ENCODE measurements at places on chromosomes 6 and 20.

- no peak for DNase-seq
These were observed 24.4 kb downstream of the MYLIP start for GRCh38 chr6:16153211-16153820.

GRCh38 chr6:11288065-11288464, 55.6 kb upstream of the NEDD9 start:
- no peak for DNase-seq

- no peak for DNase-seq
These were observed 67.9 kb downstream of the TCP11 start for GRCh38 chr6:35073211-35073610.

- DNase-seq, result no peak
These were observed 125.9 kb upstream of the ESR1 start for GRCh38 chr6:151681433-151682059.

DNA sequence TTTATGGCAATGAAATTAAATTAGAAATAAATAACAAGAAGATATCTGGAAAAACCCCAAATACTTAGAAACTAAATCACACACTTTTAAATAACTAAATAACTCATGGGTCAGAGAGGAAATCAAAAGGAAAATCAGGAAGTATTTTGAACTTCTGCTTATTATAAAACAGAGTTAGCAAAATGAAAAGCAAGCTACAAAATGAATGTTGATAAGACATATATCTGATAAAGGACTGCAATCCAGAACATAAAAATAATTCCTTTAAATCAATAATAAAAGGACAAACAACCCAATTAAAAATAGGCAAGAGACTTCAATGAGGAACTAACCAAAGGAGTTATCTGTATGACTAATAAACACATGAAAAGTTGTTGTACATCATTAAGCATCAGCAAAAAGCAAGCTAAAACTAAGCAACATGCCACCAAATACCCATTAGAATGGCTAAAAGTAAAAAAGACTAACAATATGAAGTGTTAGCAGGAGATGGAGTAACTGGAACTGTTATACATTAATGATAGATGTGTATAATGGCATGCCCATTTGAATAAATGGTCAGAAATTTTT, 38.9 kb upstream of the STMND1 start:
- DNase-seq, result no peak

DNA sequence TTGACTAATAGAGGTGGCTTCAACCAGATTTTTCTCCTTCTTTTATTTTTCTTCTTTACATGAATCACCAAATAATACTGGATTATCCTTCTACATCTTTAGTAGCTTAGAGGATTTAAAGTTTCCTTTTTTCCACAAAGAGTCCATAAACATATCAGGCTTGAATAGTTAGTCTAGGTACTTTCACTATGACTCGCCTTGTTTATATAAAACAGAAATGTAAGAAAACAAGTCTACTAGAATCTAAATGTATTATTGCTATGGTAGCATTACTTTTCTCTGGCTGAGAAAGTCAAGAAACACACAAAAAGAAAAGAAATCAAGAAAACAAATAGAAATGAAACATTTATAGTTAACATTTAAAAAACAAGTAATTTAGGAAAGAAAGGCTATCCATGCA, 215.2 kb downstream of the PTPRK start:
- DNase-seq, result no peak

DNA sequence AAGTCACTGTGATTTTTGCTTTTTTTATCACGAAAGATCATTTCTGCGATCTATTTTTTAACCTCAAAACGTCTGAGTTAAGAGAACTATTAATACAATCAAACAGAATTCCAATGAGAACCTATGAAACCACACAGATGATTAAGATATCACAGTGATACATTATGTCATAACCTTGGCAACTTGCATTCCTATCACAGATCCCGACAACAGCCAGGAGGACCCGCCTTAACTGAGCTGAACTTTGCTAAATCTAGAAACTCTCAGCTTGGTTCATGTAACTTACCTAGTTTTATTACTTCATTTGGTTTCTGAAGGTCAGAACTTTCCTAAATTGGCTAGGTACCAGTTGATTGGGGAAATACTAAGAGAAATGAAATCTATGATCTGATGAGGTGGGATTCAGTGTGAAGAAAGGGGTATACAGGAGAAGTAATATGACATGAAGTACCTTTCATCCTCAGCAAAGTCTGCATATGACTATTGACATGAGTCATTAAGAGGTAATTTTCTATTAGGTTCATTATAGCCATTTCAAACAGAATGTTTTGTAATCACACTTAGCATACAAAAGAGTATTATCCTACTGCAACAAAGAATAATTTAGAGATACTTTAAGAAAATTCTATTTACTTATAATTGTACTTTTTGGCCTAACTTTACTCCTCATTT, 11.2 kb downstream of the LYRM4 start:
- DNase-seq, result no peak

- no peak for DNase-seq
These were observed 1.8 kb downstream of the RALGAPA2 start for GRCh38 chr20:20710443-20711315.

- DNase-seq, result no peak
These were observed 2.7 kb upstream of the MYT1 start for GRCh38 chr20:64161356-64162238.

DNA sequence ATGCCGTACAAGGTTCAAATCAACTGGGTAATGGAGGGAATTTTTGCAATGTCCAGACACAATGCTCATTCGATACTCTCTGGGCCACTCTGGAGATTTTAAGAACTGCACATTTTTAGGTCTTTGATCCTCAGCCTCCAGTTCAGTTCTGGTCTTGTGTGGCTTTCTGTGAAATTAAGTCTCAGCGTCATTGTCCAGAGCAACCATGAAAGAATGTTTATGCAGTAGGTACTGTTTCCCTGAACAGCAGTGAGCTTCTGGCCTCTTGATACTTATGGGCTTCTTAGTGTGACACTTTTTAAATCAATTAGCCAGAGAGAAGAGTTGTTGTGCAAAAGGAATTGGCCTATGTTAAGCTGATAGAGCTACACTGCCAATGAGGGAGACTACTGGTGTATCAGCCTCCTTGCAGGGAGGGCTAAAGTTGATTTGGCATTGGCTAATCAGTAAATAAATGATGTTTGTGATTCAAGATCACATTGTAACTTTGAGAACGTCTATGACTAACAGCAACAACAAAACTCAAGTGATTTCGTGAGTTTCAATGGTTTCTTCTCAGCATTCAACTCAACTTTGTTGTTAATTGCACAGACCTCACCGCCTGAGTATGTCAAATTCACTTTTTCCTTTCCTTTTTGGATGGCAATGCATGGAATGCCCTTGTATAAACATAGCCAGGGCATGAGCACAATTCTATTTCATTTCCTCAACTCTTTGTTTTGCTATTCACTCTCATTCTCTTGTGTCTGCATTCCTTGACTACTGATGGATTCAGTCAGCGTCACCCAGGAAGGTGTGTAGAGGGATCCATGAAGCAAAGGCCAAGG, 85.1 kb downstream of the GJA1 start:
- no peak for DNase-seq

Measured in cerebellar nuclear complex (tissue), 1 donor.